ENCODE measurements at places on chromosomes 7 and 10.

DNA sequence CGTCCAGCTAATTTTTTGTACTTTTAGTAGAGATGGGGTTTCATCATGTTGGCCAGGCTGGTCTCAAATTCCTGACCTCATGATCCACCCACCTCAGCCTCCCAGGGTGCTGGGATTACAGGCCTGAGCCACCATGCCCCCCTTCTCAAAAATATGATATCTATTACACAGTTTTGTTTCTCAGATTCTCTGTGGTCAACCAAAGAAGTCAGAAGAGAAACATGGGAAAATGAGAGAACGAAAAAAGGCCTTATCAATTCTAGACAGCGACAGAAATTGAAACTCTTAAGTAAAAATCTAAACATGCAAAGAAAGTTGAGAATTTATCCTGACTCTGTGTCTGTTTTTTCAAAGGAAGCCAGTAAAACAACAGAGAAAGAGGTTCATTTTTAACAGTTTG is 283.8 kb upstream of the PLXDC2 start:
- DNase-seq: no peak

DNA sequence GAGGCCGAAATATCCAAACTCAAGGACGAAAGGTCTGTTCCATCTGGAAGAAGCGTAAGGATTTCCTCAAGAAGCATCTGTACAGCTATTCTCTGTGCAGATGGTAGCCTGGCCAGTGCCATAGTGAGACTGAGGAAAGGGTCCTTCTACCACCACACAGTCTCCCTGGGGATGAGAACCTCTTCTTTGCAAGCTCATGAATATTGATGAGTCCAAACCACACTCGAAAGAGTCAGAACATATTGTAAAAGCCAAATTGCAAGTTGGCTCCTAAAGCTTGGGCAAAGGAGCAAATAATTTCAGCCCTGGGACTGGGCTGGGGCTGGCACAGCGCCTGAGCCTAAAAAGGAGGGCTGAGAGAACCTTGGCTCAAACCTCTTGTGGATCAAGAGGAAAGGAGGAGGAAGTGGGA is 66.1 kb upstream of the PIP4K2A start:
- no peak for DNase-seq

- no peak for DNase-seq
Observed at GRCh38 chr7:70545214-70545613, 586.7 kb upstream of the GALNT17 start.

DNA sequence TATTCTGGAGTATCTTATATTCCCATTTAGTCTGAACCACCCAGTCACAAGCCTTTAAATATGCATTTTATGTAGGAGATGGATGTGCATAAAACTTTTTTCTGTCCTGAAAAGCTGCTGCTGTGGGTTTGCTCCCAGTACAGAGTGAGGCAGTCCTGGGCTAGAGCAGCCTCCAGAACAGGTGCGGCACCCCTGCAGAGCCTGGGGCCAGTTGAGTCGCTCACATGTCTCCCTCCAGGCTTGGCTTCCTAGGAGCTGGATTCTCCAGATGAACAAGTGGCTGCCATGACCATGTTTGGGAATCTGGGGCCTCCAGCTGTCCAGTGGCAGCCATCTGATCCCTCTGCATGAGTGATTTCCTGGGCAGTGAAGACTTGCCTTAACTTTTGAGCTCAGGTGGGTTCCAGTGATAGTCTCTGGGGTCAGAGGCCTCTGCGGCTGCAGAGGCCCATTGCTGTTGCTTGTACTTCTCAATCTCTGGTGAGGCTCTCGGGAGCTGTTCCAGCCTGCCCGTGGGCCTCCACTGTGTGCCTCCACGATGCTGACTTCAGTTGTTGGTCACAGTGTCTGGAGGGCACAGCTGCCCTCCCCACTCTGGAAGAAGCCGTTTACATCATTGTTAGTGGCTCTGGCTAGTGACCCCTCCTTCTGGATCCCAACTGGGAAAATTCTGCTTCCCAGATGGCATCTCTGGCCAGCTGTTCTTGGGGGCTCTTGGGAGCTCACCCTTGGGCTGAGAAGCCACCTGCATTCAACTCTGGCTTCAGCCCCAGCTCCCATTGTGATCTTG is 120.4 kb downstream of the EMX2 start:
- DNase-seq: no peak

- DNase-seq: no peak
Observed at GRCh38 chr7:19144661-19145433, at the start of gene FERD3L. TSS of gene FERD3L (minus strand) at chr7:19145421. CDS start at chr7:19145362, 59 bp downstream.

DNA sequence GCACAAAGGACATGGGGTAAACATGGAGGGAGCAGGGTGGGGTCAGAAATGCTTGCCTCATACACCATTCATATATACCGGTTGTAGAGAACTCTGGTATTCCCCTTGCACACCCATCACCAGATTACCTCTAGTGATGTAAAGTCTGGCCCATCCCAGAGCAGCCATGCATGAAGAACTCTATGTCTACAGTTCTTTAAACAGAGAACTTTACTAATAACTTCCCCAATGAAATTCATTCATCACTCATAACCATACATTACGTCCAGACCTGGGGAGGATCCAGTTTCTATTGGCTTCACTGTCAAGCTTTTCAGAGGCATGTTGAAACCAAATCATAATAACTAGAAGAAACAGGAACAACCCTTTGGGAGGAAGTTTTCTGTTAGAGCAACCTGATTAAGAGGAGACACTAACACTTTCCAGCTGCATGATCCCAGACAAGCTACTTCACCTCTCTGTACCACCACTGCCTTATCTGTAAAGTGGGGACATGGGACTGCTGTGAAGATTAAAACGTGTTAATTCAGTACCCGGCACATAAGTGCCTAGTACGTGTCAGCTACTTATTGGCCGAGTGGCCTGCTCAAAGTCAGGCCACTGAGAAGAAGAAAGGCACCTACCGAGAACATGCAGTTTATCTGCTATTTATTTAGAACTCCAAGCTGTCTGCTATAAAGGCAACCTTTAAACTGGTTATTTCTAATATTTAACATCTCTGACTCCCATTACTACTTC is 59.7 kb downstream of the IGF2BP3 start:
- no peak for DNase-seq

GRCh38 chr10:104043854-104044253 is 41.8 kb downstream of the COL17A1 start:
- no peak for DNase-seq

GRCh38 chr7:292226-292625 is 2.3 kb downstream of the FOXL3 start:
- DNase-seq: no peak

GRCh38 chr10:1658658-1659057 is 78.7 kb downstream of the ADARB2 start:
- no peak for DNase-seq

- no peak for DNase-seq
Observed at GRCh38 chr7:54546986-54547314, 4.8 kb downstream of the VSTM2A start.
